T-helper 9 cell (primary cell): ENCODE measurements at places on chromosomes 7 and 10.

GRCh38 chr7:127446842-127447241 lies 54.3 kb upstream of the ZNF800 start:
- no peak for DNase-seq

DNA sequence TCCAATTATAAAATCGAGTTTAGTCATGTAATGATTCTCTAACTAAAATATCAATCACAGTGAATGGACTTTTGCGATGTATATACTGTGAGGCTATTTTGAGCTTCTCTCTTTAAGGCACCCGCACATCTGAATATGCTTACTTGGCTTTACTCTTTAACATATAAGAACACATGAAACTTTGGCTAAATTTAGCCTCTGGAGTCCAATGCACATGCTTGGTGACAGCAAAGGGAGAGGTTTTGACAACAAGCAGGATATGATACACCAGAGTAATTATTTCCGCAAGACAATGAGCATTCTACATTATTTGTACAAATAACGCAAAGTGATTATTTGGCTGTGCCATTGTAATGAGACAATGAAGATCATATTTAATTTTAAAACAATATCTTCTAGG lies 72.4 kb downstream of the ARID5B start:
- no peak for DNase-seq

DNA sequence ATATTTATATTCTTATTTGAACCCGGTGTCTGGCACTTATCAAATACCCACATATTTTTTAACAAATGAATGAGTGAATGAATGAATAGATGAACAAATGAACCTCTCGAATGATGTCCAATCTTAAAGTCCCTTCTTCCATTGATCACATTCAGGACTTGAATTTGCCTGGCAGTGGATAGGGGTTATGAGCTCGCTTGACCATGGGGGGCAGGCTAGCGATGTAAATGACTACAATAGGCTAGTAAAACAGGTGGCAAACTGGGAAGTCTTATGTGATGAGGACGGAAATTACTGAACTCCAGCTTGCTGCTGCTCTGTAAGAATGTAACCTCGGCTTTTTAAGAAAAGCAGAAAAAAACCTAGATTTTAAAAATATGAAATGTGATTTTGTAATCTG lies 247.7 kb upstream of the DKK1 start:
- DNase-seq = no peak

- no peak for DNase-seq
Observed at GRCh38 chr10:35890676-35891495, 248.8 kb upstream of the FZD8 start.

GRCh38 chr7:42065942-42066341 lies 171.1 kb downstream of the GLI3 start:
- DNase-seq = no peak

DNA sequence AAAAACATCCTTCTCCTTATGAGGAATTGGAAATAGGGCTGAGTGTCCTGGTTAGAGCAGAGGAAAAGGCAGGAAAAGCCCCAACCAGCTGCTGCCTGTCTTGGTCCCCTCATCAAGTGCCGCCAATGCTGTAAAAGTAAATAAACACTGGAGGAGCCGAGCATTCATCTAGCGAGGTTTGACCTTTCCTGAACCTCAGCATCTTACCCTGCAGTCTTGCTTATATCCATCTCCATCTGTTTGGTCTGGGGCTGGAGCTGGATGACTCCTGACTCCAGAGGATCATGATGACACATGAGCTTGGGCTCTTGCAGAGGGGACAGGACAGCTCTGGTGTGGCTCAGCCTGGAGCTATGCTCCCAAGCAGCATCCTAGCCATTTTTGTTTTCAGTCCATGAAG lies 501.1 kb downstream of the TNS3 start:
- no peak for DNase-seq

- DNase-seq = no peak
Observed at GRCh38 chr10:5811387-5811821, 1.8 kb downstream of the GDI2 start.

DNA sequence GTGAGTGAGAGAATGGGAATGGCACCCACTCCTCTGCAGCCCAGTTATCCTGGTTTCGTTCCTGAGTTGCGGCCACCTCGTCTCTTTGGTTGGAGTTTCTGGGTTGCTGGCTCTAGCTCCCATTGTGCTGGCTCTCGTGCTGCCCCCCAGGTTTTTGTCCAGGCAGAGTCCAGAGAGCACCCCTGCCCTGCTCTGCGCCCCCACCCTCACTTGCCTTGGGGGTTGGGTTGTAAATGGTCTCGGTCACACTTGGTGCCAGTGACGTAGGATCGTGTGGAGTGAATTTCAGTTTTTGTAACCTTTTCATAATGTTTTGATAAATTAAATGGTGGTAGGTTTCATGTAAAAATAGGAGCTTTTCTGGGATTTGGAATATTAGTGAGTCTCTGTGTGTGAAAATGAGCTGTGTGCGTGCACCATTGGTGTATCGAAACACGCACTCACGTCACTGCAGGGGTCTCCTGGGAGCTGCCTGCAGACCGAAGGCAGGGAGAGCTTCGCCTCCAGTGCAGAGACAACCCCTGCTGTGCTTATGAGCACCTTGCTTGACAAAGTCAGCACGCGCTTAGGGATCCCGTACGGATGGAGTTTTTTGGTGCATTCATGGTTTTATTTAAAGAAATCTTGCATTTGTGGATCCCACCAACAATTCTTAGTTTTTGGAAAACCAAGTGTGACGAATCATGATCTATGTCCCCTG lies 32.9 kb downstream of the PFKP start:
- no peak for DNase-seq

- DNase-seq = no peak
Observed at GRCh38 chr10:75297021-75297599, 61.4 kb upstream of the COMTD1 start.

GRCh38 chr10:49738616-49739360 lies 23.3 kb downstream of the OGDHL start:
- DNase-seq = no peak

DNA sequence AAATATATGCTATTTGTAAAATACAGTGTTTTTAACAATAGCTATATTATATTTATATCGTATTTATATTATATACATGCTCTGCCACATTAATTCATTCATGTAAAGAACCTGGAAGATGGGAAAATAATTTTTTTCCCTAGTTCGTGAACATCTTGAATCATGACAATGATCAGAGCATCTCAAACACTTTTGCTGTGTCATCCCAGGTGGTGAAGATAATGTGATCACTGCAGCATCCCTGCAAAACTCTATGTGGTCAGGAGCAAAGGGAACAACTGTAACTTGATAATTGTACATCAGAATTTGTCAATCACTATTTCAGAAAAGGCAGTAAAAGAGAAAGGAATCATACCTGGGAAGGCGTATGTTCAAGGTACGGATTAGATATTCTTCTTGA lies 39.3 kb downstream of the RAPGEF5 start:
- no peak for DNase-seq

GRCh38 chr10:17385066-17385465 lies 69.3 kb downstream of the ST8SIA6 start:
- no peak for DNase-seq

GRCh38 chr7:138185132-138185908 lies 109.1 kb downstream of the AKR1D1 start:
- no peak for DNase-seq

GRCh38 chr10:60141896-60142559 lies 235.7 kb upstream of the CCDC6 start:
- no peak for DNase-seq

GRCh38 chr7:47591655-47592572 lies 10.0 kb upstream of the TNS3 start:
- DNase-seq = no peak

DNA sequence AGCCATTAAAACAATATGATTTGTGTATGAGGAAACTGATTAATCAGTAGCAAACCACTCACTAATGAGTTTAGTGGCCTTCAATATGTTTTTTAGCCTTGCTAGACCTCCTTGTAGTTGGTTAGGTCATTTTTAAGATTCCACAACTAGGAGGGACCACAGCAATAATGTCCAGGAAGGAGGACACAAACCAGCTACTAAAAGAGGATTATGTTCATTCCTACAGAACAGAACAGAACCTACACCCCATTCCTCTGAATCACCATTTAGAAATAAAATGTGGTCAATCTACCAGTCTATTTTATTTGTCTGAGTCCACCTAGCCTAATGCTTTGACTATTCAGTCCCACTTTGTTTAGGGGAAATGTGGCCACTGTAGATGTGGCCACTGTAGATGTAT lies 226.3 kb downstream of the GLI3 start:
- DNase-seq = no peak

DNA sequence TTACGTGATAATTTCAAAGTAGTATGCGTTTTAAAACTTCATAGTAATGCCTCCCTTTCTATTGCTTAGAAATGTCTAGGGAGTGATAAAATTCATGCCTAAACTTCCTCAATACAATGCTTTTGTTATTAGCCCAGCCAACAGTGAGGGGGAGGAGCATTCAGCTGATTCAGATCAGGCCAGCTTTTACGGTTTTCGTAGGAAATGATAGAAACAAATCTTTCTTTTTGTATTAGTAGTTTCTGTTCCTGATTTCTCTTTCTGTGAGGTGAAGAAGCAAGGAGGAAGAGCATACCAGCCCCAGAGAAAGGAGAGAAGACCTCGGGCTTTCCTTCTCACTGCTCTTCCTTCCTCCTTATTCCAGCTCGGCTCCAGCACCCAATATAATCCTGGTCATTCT lies 35.2 kb upstream of the ITPRID1 start:
- no peak for DNase-seq

DNA sequence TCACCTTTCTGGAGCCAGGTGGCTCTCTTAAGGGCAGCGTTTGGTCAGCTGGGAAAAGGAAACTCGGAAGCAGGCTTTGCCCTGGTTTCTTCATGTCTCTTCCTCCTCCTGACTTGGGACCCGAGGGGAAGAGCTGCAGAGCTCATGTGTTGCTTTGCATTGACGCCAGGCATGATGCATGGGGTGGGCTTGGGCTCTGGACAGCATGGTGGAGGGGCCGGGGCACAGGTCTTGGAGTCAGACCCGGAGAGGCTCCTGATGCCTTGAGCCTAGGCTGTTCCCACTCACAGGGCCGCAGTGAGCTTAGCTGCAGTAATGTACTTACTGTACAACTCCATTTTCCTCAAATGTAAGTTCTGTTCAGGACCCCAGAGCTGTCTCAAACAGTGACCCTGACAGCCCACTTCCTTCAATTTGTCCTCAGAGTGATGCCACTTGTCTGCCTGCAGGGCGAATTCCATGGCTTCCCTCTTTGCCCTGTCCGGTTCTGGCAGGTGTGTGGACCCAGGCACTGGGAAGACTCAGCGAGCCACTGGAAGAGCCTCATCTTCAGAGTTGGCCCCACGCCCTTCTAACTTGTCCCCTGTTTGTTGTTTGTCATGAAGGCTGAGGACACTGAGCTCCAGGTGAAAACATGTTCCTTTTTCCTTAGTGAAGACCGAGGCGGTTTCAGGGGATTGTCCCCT lies 50.2 kb downstream of the ZNF467 start:
- DNase-seq = no peak

DNA sequence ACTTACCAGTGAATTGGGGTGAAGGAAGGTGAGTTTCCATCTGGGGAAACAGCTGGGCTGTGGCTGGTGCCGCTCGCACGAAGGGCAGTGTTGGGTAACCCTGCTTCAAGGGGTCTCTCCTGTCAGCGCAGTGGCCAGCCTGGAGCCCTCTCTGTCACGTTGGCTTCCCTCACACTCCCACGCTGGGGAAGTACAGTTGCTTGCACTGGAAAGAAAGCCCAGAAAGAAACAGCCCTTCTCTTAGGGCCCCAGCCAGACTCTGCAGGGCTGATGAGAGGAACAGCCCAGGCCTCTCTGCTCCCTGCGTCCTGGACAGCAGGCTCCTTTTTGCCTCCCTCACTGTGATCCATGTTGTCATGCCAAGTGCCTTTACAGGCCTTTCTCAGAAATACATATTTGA lies 40.3 kb upstream of the TRIM8 start:
- no peak for DNase-seq

GRCh38 chr10:6701289-6701688 lies 121.2 kb upstream of the PRKCQ start:
- no peak for DNase-seq

DNA sequence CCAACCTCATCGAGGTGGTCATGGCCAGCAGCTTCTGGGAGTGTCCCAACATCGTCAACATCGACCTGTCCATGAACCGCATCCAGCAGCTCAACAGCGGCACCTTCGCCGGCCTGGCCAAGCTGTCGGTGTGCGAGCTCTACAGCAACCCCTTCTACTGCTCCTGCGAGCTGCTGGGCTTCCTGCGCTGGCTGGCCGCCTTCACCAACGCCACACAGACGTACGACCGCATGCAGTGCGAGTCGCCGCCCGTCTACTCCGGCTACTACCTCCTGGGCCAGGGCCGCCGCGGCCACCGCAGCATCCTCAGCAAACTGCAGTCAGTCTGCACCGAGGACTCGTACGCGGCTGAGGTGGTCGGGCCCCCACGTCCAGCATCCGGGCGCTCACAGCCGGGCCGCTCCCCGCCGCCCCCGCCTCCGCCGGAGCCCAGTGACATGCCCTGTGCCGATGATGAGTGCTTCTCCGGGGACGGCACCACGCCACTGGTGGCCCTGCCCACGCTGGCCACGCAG lies 75.0 kb downstream of the ELFN1 start:
- DNase-seq = no peak

DNA sequence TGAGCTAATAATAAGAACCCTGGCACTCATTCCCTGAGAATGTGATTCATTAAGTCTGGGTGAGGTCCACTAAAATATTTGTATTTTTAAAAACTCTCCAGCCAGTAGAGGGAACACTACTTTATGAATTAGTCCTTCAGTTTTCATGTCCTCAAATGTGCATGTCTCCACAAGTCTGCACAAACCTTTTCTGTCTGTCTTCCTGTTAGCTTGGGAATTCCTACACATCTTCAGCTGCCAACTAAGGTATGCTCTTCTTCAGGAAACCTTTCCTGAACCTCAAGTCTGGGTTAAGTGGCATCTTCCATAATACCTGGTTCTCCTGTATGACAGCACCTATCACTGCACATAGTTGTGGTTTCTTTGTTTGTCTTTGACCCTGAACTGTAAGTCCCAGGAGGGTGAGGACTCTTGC lies 119.6 kb upstream of the MKX start:
- DNase-seq = no peak

- no peak for DNase-seq
Observed at GRCh38 chr10:50613150-50613549, 10.6 kb downstream of the SGMS1 start.

DNA sequence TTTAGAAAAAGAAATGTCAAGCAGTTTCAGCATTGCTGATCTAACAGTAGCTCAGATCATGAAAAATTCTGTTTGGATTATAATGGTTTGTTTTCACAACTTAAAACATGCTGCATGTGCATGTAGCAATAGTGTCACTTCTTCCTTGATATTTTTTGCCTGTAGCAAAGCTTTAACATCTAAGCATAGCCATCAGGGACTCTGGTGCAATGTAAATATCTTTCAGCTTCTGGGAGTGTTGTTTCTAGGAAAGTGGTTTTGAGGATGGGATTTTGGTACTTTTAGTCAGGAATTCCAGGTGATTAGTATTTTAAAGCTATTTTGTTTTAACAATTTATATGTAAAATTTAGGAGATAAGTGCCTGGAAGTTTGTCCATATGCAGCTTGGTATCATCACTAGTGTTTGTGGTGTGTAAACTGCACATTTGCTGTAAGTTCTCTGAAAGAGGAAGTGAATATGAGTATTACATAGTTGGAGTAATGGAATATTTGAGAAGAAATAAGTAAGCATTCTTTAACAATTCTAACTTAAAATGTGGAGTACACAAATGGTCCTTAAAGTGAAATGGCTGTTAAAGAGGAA lies 1.9 kb downstream of the RSBN1L start:
- no peak for DNase-seq

GRCh38 chr10:92031580-92031979 lies 108.0 kb downstream of the BTAF1 start:
- no peak for DNase-seq

GRCh38 chr7:1895664-1896515 lies 225.8 kb downstream of the ELFN1 start:
- DNase-seq = no peak

GRCh38 chr10:86775056-86775869 lies 18.8 kb downstream of the BMPR1A start:
- no peak for DNase-seq
